Epithelial cell of umbilical artery (primary cell): ENCODE measurements at places on chromosomes 4 and X. TPM values are rescaled to one million over a fixed set of nuclear protein-coding genes. Genes with fewer than 3 reads are reported as not detected.

Gene NEIL3
- total RNA-seq: 7.1 and 10.2 TPM in 2 replicates

Gene FGG
- not detected in 2 replicates for total RNA-seq

Gene SCML1
- 5.5 and 10.3 TPM in 2 replicates for total RNA-seq

Gene UGT2A1
- 0.65 and 1.8 TPM in 2 replicates for total RNA-seq

Gene EDA2R
- 0.30 and 0.32 TPM in 2 replicates for total RNA-seq

Gene GUCY1A1
- total RNA-seq: 20.1 and 21.4 TPM in 2 replicates

Gene TMEM31
- total RNA-seq: not detected in 2 replicates

Gene ODAPH
- total RNA-seq: under 0.01 TPM in 1 of 2 replicates, not detected in the other

Gene NR3C2
- 4.1 and 4.2 TPM in 2 replicates for total RNA-seq

Gene CNKSR2
- total RNA-seq: under 0.01 TPM in 1 of 2 replicates, not detected in the other

Gene TENM3
- total RNA-seq: 17.2 and 18.7 TPM in 2 replicates
